ENCODE measurements at places on chromosomes 1 and 21.

DNA sequence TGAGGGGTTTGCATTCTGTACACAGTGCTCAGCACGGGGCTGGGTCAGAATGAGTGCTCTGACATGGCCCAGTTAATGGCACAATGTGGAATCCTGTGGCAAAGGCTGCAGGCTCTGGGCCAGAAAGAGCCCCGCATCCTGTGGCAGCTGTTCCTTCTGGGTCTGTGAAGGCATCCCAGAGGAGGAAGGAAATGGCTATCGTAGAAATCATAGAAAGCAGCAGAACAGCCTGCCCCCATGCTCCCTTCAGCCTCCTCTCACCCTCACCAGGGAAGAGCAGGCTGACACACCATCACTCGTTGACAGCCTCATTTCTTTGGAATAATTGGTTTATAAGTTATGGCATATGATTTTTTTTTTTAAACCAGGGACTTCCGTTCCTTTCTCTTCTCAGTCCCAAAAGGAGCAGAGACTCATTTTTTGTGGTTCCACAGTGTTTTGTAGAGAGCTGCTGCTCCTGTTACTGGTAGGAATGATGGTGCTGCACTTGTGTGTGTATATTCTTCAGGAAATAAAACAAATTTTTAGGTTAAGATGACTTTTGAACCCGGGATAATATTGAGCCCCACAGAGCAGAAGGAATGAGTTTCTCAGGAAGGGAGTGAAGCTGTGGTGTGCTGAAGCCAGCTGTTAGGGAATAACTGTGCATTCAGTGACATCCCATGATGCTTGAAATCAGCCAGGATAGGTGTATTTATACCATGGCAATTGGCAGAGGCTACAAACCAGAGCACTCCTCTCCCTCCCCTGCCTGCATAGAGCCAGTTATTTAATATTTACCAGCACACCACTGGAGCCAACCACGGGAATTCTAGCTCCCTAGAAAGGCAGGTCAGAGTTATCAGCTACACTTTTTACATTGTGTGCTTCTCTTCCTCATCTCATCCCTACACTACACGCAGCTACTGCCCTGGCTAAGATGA, 32.0 kb downstream of the PLXNA2 start:
- peak; percentile 77 for DNase-seq

DNA sequence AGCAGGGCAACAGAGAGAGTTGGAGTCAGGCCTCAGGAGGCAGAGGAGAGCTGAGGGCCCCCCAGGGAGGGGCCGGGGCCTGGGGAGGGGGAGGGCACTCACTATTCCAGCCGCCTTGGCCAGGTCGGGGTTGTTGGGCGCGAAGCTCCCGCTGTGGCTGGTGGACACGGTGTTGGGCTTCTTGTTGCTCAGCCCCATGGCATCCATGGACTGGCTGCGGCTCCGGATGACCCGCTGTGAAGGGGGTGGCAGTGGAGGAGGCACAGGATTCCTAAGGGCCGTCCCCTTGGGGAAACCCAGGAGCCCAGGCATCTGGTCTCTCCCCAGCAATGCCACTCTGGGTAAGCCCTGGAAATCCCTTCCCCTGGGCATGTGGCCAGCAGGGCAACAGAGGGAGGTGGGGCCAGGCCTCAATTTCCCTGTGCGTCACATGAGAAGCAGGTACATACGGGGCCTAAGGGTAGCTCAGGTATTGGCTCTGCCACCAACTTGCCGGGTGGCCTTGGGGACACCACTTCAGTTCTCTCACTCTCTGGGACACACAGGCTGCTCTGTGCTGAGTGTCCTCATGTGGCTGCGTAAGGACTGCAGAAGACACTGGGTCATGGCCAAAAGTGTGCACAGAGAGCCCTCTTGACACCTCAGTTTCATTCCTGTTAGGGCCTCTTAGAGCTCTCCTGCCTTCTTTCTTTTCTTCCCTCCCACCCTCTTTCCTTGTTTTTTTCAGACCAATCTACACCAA, 63.0 kb downstream of the RAP1GAP start:
- no peak for DNase-seq

GRCh38 chr1:175599212-175599705, 144.1 kb downstream of the TNR start:
- no peak for DNase-seq

- no peak for DNase-seq
Measured at GRCh38 chr1:206074839-206075238, 21.9 kb downstream of the RHEX start.

DNA sequence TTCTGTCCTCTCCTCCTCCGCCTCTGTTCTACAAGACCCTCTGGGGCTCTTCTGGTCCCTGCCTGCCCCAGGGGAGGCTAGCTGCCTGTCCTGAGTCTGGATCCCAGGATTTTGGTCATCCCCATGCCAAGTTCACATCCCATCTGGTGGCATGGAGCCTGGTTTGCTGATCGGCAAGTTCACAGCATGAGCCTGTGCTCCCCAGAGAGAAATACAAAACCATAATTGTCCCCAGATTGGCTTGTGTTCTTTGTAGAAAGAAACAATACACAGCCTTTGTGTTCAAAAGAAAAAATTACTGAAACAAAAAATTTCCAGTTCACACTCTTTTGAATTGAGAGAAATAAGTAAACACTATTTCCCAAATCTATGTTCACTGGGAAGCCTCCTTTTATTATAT, 149.4 kb upstream of the ZC3H12A start:
- DNase-seq: no peak

DNA sequence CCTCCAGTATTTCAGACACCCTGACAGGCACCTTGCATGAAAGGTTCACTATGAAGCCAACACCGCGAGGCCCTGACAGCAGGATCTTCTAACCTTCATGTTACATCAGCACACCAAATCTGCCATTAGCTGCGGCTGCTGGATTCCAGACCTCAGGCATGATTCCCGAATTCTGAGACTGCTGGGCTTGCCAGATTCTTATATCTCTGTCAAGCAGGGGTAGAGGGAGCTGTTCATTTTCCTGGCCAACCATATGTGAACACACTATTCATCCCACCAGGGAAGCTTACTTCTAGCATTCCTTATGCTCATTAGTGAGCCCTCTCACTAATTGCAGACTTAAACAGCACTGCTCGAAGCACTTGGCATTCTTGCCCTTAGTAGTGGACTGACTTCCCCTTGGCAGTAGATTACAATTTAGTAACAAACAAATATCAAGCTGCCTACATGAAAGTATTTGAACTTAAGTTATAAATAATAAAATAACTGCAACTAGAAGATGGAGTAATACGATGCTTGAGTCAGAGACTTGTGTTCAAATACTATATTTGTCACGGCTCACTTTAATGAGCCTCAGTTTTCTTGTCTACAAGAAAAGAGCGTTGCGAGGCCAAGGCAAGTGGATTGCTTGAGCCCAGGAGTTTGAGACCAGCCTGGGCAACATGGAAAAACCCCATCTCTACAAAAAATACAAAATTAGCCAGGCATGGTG, 43.3 kb downstream of the NID1 start:
- DNase-seq: peak; percentile 88

GRCh38 chr1:40024671-40025070, 15.9 kb upstream of the CAP1 start:
- DNase-seq: no peak

DNA sequence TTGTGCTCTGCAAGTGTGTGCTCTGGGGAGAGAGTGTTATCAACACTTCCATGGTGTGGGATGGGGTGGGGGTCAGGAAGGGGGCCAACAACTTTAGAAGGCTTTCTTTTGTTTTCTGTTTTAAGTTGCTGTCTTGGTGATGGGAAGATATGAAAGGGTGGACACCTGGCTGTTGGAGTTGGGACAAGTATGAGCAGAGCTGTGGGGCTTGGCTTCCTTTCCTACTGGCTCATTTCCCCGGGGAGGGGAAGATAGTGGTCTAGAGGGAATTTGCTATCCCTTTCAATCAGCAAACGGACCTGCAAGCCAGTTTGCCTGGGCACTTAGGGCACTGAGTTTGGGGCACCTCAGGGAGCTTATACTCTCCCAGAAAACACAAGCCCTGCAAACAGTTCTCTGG, 19.2 kb downstream of the IER5 start:
- DNase-seq: no peak

DNA sequence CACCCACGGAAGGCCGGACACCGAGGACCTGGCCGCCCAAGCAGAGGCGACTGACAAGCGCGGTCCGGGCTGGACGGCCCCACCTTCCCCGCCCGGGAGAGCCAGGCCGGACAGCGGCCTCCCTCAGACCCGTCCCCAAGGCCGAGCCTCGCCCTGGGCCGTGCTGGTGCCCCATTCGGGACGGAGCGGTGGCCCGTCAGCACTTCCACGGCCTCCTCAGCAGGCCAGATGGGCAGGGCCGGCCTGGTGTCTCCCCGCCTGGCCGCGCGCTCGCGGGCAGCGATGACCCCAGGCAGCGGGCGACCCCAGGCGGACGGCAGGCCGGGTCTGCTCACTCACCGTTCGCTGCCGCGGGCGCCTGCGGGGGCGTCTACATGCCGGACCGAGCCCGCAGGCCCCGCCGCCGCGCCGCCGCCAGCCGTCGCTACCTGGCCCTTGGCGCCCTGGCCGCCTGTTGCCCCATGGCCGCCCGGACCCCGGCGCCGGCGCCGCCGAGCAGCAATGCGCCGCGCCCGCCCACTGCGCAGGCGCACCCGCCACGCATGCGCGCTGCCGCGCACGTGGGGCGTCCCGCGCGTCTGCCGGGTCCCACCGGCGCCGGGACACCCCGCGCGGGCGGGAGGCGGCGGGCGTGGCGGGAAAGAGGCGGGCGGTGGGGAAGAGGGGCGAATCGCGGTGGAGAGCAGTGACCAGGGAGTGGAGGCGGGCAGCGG, at the start of gene NADK:
NADK (minus strand) TSS at position 521 of the 713 bp plus-strand sequence. CDS start 13,064 bp downstream, outside the sequence.
- peak; percentile 57 for DNase-seq

GRCh38 chr1:113938192-113938591, 9.1 kb downstream of the HIPK1 start:
- DNase-seq: no peak

- DNase-seq: no peak
Measured at GRCh38 chr1:202159534-202160371, 649 bp downstream of the PTPN7 start.

DNA sequence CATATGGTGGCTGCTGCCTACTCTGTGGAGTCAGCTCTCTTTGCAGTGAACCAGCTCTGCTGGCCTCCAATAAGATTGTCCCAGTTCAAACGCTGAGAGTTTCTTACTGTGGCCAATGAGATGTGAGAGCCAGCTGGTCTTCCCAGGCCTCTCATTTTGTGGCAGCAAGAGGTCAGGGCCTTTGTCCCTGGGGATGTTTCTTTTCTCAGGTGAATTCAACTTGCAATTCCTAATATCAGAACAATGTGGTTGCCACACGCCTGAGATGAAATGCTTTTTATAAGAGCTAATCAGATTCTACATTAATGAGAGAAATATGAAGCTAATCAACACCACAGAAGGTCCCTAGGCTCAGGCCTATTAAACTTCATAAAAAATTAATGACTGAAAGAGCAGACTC, 660.1 kb upstream of the CAMK1G start:
- DNase-seq: peak; percentile 24

DNA sequence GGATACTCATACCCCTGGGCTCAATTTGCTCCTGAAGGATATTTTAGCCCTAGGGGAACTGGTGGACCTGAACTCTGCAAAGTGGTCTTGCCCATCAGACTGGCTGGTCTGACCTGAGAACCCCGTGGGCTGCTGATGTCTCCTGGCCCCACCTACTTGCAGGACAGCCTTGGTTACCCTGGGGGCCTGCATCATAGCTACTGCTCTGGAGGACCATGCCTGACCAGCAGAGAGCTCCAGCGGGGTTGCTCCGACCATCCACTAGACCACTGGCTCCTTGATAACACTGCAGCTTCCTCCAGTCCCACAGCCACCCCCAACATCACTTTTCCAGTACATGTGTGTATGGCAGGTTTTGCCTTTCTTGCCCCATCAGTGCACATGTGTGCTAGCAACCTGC, 331.6 kb upstream of the BRINP3 start:
- DNase-seq: no peak

DNA sequence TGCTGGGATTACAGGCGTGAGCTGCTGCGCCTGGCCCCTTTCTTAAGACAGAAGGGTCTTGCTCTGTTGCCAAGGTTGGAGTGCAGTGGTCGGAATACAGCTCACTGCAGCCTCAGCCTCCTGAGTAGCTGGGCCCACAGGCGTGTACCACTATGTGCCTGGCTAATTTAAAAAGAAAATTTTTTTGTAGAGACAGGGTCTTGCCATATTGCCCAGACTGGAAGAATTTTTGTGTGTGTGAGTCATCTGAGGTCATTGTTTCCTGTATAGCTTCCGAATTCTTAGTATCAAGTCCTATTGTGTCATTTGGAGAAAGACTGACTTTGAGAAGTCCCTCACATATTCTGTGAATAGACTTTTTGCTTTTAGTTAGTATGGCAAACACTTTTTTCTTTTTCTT, 4.7 kb downstream of the SZRD1 start:
- DNase-seq: peak; percentile 68

- no peak for DNase-seq
Measured at GRCh38 chr1:198087831-198088230, 69.0 kb upstream of the NEK7 start.

DNA sequence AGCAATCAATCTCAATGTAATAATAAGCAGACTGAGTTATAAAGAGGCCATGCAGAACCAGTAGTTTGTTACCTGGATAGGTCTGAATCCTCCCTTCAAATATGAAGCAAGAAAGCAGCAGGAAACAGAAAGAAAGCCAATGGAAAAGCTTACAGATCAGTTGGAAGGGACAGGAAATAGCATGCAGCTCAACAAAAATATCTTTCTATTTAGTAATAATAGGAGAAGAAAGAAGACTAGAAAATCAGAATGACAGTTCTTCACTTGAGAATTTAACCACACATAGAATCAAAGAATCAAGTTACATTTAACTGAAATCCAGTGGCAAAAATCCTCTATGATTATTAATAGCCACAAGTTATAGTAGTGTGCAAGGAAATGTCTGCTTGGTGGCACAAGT, 194.4 kb downstream of the EIF4G3 start:
- peak; percentile 44 for DNase-seq

GRCh38 chr1:156896490-156897033, 3.0 kb downstream of the PEAR1 start:
- DNase-seq: peak; percentile 96

GRCh38 chr1:218705911-218706893, 361.1 kb downstream of the TGFB2 start:
- DNase-seq: peak; percentile 100

- no peak for DNase-seq
Measured at GRCh38 chr1:89842567-89843272, 21.9 kb downstream of the LRRC8D start.

DNA sequence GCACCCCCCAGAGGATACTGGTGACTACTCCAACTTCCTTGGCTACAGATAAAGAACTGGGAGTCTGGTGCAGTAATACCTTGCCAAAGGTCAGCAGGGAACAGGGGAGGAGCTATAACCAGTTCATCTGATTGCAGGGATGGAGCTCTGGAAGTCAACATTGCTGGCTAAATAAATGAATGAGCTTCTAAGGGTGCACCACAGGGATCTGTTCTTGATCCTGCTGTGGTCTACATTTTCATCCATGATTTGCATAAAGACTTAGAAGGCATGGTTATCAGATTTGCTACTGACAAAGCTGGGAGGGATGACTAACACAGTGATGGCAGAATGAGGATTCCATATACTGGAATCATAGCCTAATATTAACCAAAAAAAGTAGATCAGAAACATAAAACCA, 18.3 kb downstream of the PLEKHA6 start:
- DNase-seq: peak; percentile 79

GRCh38 chr1:84298684-84299535, 2.6 kb upstream of the SAMD13 start:
- DNase-seq: no peak

DNA sequence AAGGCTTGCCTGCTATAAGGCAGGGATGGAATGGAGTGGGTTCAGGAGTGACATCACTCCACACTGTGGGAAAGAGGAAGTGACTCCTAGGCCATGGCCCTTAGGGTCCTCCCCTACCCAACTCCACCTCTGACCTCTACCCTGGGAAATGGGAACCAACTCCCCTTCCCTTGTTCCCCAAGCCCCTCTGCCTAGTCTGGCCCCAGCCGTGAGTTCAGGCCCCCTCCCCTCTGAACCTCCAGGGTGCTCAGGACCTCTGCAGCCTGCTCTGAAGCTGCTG, 3.8 kb upstream of the GUCA2A start:
- no peak for DNase-seq

All from fibroblast of upper back skin (primary cell).